NCI-H1436 treated with DMSO at 0.1 percent for 48 hours (cell line): ENCODE measurements at places on chromosomes 2 and 18.

- DNase-seq: no peak
Measured at GRCh38 chr2:101717071-101717845, 19.8 kb downstream of the MAP4K4 start.

GRCh38 chr18:67109535-67109934, 407.0 kb downstream of the DSEL start:
- DNase-seq: no peak

DNA sequence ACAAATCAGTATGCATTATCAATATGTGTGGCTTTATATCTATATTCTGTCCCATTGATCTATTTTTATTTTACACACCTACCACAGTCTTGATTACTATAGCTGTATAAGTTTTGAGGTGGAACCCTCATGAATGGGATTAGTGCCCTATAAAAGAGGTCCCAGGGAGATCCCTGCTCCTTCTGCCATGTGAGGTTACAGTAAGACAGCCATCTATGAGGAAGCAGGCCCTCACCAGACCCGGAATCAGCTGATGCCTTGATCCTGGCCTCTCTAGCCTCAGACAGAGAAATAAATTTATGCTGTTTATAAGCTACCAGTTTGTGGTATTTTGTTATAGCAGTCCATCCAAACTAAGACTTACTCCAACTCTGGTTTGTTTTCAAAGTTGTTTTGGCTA, 54.9 kb downstream of the HNRNPLL start:
- DNase-seq: no peak

- DNase-seq: no peak
Measured at GRCh38 chr18:73780218-73780617, 367.4 kb downstream of the FBXO15 start.

DNA sequence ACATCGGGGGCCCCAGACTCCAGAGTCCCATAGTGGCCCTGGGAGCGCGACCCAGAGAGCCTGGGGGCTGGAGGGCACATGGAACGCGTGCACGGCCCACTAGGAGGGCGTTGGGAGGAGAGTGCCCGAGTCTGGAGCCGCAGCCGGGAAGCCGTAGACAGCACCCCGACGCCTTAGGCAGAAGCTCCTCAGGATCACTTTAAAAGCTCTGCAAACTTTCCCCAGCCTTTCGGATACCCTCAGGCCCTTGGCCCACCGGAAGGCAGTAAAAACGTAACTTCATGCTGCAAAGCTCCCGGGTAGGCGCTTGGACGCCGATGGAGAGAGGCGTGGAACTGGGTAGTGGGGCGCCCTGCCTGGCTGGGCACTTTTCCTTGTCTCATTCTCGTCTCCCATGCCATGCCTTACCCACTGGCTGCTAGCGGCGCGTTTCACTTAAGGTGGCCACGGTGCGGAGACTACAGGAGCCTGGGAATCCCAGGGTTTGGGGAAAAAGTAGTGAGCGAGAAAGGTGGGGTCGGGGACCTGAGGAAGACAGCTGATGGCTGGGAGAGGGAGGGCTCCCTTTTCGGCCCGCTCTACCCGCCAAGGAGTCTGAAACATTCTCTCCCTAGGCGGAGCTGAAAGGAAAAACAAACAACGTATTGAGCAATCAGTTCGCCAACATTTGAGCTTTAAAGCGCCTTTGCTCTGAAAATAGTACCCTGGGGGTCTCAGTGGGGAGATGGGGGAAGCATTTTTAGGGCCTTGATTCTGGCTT, 141.8 kb downstream of the MEIS1 start:
- DNase-seq: no peak

- DNase-seq: no peak
Measured at GRCh38 chr2:43220760-43221123, 5.7 kb downstream of the ZFP36L2 start.

DNA sequence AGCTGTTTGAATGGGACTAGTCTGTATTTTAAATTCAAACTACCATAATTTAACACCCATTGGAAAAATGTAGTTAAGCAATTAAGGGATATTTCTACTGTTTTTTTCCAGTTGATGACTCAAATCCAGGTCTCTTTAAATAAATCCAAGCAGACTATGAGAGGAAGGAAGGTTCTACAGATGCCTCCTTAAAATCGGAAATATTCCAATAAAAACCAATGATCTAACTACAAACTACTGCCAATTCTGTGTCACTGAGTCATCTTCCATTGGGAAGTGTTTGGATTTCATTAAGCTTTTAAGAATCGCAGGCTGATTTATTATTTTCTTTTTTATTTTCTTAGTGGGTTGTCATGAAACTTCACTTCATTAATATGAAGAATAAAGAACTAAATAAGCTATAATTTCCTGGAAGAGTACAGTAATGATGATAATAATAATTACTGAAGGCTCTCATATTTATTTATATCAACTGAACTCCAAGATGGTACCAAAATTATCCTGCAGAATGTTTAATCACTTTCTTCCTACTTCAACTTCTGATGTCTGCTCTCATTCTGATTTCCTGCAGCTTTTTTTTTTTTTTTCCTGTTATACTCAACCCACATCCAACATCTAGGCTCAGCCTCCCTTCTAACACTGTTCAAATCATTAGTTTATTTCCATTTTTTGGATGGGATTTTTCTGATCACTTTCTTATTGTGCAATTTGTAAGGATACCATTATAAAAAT, 166.3 kb upstream of the FN1 start:
- DNase-seq: no peak

DNA sequence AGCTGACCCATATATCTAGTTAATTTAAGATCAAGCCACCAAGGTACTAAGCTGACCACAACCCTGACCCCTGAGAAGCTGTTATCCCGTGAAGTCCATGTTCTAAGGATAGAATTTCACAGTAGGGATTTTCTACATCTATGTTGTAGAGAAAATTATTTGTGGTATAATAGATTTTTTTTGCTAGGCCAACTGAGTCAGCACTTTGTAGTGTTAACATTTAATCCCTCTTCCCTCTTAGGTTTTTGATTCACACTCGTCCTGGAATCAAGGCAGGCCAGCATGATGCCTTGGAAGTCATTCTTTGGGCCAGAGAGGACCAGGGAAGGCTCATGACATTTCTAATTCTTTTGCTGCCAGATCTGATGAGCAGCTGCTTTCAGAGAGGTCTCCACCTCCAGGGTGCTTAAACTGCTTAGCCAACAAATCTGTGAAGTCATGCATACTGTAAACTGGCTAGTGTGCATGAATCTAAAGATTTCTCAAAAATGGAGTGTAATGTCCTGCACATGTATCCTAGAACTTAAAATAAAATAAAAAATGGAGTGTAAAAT, 102.5 kb downstream of the RBM43 start:
- DNase-seq: no peak

GRCh38 chr18:4842287-4842686, 354.8 kb downstream of the AKAIN1 start:
- DNase-seq: no peak

- DNase-seq: no peak
Measured at GRCh38 chr18:191725-192124, 33.4 kb downstream of the USP14 start.

DNA sequence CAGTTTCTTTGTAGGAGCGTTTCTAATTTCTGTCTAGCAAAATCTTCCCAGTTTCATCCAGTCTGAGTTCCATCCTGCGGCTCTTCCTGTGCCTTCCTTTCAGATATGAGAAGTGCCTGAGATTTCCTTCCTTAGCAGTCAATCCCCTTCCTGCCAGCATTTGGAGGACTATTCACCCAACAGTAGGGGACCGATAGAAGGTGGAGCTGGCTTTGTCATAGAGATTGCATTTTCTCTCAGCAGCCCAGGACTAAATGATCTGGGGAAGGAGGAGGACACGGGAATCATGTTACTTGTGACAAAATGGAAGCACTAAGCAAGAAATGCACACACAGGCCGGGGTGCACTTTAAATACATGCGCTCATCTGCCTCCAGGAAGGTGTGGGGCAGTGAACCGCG, 5.6 kb upstream of the SMIM21 start:
- no peak for DNase-seq

GRCh38 chr2:210128961-210129360, 42.2 kb downstream of the KANSL1L start:
- peak; percentile 41 for DNase-seq

DNA sequence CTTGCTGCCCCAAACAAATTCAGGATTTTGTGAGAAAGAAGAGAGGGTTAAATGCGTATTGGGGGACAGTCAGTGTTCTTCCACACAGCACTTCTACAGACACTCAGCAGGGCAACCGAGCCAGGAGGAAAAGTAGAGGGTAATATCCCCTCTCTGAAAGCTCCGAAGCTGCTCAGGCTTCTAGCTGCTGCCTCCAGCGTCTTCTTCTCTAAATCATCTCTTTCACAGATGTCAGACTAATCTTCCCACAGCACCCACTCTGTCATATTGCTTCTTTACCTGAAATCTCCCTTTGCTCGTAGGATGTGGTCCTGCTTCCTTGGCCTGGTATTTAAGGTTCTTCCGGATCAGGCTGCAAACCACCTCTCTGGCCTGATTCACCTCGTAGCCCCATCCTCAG, 117.6 kb upstream of the HAAO start:
- no peak for DNase-seq

- DNase-seq: no peak
Measured at GRCh38 chr2:25418944-25419677, 77.4 kb upstream of the DNMT3A start.

DNA sequence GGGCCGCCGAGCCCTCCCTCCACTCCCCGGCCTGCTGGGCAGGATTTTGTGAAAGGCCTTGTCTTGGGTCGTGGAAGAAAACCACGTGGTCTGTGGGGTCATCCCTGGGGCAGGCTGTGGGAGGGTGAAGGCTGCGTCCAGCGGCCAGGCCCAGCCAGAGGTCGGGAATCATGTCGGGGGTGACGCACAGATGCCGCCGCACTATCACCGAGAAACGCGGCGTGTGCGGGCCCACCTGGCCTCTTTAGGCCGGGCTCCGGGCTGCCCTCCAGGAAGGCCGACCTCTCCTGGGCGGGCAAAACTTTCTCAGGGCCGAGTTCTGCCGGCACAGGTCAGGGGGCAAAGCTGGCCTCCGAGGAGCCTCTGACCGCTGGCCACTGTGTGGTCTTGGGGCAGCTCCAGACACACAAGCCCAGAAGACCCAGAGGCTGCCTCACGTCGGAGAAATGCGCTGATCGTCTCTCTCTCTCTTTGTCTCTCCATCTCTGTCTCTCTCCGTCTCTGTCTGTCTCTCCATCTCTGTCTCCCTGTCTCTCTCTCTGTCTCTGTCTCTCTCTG, 28.4 kb downstream of the NFATC1 start:
- no peak for DNase-seq

- peak; percentile 74 for DNase-seq
Measured at GRCh38 chr18:39647627-39648534, 2082.3 kb upstream of the CELF4 start.

- DNase-seq: peak; percentile 47
Measured at GRCh38 chr2:202375609-202376408, at the start of gene BMPR2. Gene BMPR2, plus strand, starts transcription at chr2:202376327. Its CDS starts 1,148 bp downstream, at chr2:202377475.

- no peak for DNase-seq
Measured at GRCh38 chr2:241074901-241075540, 27.1 kb downstream of the MTERF4 start.

GRCh38 chr18:75551071-75551470, 123.6 kb upstream of the SMIM21 start:
- no peak for DNase-seq

DNA sequence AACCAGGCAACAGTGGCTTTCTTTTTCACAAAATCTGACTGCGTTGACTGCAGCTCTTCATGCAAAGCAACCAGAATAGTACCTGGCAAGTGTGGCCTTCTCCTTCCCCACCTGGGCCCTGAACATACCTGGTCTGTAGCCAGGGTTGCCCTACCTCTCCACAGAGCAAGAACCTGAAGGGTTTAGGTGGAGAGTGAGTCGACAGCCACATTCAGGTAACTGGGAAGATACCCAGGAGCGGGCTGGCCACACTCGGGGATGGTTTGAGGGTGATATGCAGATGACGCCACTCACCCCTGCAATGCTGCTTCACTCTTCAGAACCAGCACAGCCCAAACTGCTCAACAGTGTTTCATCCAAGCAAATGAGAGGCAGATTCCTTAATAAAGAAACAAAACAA, 117.3 kb downstream of the TTC32 start:
- DNase-seq: no peak

GRCh38 chr18:62606106-62606505, 83.3 kb downstream of the ZCCHC2 start:
- no peak for DNase-seq

DNA sequence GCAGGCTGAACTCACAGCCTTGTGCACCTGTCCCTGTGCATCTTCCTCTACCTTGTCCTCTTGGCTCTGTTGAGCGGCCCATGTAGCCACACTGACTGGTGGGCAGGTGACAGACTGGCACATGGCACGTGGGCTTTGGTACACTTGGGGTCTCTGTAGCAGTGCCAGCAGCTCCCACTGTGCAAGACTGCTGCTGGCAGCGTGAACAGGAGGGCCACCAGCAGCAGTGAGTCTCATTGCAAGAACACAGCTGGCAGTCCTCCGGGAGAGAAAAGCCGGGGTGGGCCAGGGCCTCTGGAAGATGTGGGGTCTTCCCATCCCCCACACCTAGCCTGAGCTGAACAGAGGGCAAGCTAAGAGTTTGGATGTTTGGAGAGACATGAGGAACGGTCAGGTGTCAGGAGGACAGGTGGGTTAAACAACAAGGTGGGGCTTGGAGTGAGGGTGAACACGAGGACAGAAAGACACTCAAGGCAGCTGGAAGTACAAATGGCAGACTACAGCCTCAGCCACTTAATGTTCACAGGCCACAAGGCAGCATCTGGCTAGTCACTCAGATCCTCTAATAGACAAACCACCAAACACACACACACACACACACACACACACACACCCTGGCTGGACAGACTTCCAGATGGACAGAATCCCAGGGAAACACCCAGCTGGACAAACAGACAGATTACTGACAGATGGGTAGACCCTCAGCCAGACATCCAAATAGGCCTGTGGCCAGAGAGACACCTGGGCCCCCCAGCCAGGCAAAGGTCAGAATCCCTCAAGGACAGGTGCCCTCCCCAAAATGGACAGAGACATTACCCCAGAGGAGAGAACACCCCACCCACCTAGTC, 2.3 kb upstream of the PTPN18 start:
- no peak for DNase-seq

- DNase-seq: no peak
Measured at GRCh38 chr2:238973038-238973739, 125.3 kb downstream of the TWIST2 start.

- no peak for DNase-seq
Measured at GRCh38 chr2:236510034-236510433, 59.6 kb upstream of the ACKR3 start.
